ENCODE measurements at places on chromosomes 5 and 9.

GRCh38 chr5:57316798-57317327 is 143.0 kb downstream of the GPBP1 start:
- no peak for DNase-seq

GRCh38 chr9:95874989-95875304 is 544 bp upstream of the ERCC6L2 start:
- DNase-seq = peak; percentile 34

DNA sequence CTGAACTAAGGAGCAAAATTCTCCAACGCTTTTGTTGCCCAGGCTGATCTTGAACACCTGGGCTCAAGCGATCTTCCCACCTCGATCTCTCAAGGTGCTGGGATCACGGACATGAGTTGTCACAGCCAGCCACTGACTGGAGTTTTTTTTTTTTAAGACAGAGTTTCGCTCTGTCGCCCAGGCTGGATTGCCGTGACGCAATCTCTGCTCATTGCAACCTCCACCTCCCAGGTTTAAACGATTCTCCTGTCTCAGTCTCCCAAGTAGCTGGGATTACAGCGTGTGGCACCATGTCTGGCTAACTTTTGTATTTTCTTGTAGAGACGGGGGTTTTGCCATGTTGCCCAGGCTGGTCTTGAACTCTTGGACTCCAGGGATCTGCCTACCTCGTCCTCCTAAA is 58.2 kb downstream of the EHMT1 start:
- DNase-seq = no peak

- DNase-seq = no peak
Observed at GRCh38 chr5:18653216-18653752, 1019.0 kb downstream of the TAF11L14 start.

- DNase-seq = no peak
Observed at GRCh38 chr9:86644675-86645034, 290.4 kb upstream of the TUT7 start.

GRCh38 chr5:147727200-147727599 is 55.3 kb downstream of the JAKMIP2 start:
- DNase-seq = no peak

GRCh38 chr5:114391321-114391720 is 29.5 kb downstream of the KCNN2 start:
- no peak for DNase-seq

GRCh38 chr5:89686081-89686765 is 723.3 kb downstream of the CETN3 start:
- DNase-seq = no peak

DNA sequence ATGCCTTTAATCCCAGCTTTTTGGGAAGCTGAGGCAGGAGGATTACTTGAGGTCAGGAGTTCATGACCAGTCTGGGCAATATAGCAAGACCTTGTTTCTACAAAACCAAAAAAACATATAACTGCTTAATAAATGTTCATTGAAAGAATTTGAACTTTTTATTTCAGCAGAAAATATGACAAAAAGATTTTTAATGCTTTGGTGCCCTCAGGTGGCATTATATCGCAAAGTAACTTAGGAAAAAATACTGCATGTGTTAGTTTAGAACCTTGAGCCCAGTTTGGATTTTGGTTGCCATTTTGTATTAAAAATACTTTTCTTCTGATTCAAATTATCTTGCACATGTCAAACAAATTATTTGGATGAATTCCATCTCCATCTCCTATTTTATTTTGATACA is 103.2 kb downstream of the GPBP1 start:
- DNase-seq = peak; percentile 12

GRCh38 chr5:2840372-2840915 is 89.0 kb upstream of the IRX2 start:
- DNase-seq = no peak

- no peak for DNase-seq
Observed at GRCh38 chr5:122314036-122314435, 2.0 kb downstream of the SNCAIP start.

DNA sequence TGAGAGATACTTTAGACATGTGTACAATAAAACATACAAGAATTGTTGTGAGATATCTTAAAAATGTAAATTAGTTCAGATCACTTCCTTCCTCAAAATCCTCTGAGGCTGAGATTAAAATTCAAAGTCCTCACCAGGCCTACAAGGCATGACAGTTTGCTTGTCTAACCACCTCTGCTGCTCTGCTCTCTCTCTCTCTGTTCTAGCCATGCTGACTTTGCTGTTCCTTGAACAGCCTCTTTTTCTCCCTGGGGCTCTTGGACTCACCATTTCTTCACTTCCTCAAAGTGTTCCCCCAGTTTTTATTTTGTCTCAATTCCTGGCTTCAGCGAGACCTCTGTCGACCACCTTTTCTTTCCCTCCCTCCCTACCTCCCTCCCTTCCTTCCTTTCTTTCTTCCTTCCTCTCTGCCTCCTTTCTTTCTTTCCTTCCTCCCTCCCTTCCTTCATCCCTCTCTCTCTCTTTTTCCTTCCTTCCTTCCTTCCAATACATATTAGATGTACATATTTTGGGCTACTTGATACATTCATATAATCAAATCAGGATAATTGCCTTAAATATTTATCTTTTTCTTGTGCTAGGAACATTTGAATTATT is 27.0 kb downstream of the CATSPER3 start:
- DNase-seq = no peak

DNA sequence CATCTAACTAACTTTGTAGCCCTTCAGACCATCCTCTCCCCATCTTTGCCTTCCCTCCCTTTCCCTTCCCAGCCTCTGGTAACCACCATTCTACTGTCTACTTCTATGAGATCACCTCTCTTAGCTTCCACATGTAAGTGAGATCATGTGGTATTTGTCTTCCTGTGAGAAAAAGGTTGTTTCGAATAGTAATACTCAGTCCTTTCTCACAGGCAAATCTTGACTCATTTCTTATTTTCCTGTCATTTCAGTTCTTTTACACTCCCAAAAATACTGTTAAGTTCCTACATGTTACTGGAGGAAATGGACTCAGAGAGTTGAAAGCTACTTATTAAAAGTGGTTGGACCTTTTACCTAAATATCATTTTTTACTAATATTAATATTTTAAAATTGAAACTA is 82.1 kb downstream of the SLF1 start:
- DNase-seq = no peak

DNA sequence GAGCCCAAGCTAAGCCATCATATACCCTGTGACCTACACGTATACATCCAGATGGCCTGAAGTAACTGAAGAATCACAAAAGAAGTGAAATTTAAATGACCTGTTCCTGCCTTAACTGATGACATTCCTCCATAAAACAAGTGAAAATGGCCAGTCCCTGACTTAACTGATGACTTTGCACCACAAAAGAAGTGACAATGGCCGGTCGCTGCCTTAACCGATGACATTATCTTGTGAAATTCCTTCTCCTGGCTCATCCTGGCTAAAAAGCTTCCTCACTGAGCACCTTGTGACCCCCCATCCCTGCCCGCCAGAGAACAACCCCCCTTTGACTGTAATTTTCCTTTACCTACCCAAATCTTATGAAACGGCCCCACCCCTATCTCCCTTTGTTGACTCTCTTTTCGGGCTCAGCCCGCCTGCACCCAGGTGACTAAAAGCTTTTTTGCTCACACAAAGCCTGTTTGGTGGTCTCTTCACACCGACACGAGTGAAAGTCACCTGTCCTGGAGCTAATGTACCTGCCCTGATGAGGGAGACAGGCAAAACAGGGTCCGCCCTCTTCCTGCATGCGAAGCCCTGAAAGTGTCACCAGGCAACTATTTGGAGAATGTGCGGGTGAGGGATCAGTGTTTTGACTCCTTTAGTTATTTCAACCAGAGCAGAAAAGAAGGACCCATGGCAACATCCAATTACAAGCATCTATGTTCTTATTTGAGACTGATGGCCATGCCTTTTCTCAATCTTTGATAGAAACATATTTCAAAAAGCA is 266.1 kb downstream of the SMARCA2 start:
- no peak for DNase-seq
